ENCODE measurements at places on chromosomes 6 and 20.
A peak's percentile ranks its signal among the peaks of the same experiment; 100 is the strongest.

DNA sequence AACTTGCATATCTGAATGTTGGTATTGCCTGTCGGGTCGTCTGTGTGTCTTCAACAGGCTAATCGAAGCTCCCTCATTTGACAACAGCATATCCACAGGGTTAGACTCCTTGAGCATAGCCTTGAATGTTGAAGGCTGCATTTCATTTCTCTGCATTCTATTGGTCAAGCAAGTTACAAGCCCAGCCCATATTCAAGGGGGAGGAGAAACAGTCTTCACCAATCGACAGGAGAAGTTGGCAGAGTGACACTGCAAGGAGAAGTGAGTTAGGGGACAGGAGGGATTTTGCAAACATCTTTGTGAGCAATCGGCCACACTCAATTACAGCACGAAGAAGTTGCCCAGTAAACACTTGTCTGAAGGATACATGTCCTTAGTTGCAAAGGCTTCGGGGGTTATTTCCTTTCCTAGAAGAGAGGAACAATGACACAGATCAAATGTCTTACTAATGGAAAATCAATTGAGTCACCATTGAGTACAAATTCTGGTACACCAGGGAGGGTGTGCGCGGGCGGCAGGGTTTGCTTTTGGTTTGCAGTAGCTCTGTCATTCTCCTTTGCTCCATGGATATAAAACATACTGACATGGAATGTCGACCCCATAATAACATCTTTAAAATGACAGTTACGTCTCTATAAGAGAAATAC lies 60.6 kb upstream of the NT5E start:
- DNase-seq = no peak

DNA sequence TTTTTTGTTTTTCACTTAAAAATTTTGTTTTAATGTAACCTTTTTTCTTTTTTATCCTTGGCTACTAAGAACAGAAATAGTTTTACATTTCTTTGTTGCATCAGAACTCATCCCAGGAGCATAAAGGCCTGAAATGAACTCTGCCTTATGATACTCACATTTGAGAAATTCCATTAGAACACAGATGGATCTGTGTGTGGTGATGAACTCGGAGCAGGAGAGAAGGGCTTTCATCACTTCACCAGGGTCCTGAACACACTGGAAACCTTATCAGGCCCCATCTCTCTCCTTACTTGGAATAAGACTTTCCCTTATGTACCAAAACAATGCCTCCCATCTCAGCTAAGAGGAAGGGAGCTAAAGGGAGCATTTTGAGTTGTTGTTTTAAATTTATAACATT lies 139.4 kb downstream of the PHF3 start:
- no peak for DNase-seq

DNA sequence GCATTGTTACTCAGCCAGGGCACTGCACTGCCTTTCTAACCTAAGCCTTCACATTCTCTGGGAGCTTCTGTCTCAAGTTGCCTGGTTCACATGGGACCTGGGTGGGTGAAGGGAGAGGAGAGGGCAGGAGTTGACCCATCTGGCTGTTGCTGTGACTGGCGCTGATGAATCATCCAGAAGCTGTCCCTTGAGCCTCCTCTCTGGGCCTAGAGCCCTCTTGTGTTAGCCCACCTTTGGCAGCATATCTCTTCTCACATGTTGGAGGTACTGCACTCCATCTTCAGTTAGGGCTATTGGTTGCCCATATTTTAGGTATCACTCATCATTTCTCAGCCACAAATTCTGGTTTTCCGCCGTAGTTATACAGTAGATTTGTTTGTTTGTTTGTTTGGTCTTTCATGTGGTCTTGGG lies 19.8 kb downstream of the XRN2 start:
- DNase-seq = no peak

GRCh38 chr20:3896302-3896701 lies 7.1 kb downstream of the PANK2 start:
- DNase-seq = no peak

DNA sequence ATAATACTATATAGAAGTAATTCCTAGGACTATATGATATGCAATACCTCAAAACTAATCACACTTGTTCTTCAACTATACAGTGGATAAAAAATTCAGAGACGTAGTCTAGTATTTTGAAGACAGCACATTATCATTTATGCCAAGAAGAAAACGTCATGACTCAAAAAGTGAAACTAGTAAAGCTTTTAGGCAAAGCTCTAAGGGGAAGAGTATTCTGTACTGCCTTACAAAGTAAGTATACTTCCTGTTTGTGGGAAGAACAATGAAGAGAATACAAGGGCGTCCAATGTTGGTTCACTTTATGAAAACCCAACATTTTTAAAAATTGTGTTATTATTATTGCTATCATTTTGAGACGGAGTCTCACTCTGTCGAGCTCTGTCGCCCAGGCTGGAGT lies 27.9 kb downstream of the LOC128125822 start:
- DNase-seq = no peak

GRCh38 chr6:150531957-150532356 lies 67.7 kb upstream of the PLEKHG1 start:
- DNase-seq = no peak

DNA sequence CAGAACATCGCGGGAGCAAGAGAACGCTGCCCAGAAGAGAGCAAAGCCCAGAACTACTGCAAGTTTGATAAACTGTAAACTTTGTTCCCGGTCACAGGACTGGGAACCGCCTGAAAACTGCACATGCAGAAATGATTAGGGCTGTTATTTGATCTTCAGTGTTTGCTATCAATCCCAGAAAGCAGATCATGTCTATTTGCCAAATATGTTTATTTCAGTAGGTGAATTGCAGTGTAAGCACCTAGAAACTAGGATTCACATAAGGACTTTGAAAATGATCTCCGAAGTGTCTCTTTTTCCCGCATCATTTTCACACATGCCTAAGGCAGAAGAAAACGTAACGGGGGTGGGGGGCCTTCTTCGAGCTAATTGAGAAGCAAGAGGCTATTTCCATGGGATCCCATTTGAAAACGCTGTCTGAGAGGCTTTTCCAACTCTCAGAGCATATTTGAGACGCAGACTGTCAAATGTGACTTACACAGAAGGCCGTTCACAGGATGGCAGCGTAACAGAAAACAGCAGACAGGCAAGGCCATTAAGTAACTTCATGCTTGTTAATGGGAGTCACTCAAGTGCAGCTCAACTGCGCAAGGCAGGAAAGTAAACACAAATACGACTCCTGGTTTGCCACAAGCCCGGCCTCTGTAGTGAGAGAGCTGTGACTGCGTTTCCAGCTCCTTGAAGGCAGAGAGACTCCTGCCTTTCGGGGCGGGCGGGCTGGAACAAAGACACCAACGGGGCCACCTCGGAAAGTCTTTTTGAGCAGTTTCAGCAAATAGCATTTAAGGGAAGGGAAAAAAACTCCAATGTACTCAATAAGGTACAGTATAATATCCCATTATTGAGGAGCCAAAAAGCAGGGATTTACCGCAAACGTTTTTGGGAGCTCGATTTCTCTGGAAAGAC lies 144.7 kb upstream of the ZNF217 start:
- DNase-seq = peak; percentile 41

- peak; percentile 69 for DNase-seq
Measured at GRCh38 chr20:19815553-19815991, 57.5 kb downstream of the RIN2 start.

GRCh38 chr6:45959534-45960145 lies 56.0 kb downstream of the CLIC5 start:
- no peak for DNase-seq

GRCh38 chr6:2224847-2225382 lies 20.5 kb downstream of the GMDS start:
- DNase-seq = no peak

DNA sequence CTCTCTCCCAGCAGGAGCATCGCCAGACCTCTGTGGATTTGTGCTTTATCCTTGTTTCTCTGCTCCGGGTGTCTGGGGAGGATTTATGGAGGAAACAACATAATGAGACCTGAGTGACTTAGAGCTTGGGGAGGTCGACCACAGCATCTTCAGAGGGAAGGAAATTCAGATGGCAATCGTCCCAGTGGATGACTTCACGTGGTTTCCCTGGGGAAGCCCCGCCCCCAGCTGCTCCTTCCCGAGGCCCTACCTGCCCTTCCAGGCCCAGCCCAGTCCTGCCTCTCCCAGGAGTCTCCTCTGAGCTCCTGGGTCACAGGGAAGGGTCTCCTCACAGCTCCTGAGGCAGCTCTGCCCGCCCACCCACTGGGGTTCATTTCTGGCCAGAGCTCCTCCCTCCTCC lies 430.3 kb upstream of the SULF2 start:
- DNase-seq = no peak

- DNase-seq = no peak
Measured at GRCh38 chr6:41557335-41557734, 11.2 kb downstream of the FOXP4 start.

DNA sequence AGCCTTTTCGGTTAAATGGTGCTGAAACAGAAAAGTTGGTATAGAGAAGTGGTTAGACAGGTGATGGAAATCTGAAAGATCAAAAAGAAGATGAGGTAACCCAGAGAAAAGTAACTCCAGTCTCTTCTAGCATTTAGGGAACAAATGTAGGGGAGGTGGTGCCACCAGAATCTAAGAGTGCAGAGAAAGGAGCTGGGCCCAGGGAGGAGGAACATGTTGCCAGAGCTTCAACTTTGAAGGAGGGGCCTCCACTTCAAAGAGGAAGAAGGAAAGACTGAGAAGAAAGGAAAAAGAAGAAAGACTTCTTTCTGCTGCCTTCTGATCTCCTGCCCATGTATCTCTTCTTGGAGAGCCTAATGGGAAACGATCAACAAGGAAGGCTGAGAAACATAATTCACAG lies 23.5 kb upstream of the ATRN start:
- DNase-seq = no peak

DNA sequence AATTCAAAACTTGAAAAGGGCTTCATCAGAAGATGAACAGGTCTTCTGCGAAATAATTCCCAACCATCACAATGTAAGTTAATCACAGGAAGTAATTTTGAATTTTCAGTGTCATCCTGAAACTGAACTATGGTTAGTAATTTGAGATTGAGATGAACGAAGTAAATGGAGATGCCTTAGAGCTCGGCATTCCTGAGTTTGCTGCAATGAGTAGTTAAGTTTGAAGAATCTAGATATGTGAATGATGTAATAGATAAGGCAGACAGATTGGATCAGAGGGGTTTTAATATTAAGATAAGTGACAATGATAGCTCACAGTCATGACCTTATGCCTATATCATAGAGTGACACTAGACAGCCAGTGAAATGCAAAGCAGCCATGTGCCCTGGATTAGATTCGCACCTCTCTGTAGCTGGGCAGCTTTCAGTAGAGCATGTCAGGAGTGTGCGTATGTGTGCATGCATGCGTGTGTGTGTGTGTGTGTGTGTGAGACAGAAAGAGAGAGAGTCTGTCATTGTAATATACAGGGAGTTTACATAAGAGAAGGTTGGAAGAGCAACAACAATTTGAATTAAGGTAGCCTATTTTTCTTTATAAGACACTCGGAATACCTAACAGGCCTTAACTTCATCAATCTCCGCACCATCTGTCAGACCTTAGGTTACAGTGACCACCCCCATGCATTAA lies 233.0 kb downstream of the GMPR start:
- DNase-seq = peak; percentile 64

DNA sequence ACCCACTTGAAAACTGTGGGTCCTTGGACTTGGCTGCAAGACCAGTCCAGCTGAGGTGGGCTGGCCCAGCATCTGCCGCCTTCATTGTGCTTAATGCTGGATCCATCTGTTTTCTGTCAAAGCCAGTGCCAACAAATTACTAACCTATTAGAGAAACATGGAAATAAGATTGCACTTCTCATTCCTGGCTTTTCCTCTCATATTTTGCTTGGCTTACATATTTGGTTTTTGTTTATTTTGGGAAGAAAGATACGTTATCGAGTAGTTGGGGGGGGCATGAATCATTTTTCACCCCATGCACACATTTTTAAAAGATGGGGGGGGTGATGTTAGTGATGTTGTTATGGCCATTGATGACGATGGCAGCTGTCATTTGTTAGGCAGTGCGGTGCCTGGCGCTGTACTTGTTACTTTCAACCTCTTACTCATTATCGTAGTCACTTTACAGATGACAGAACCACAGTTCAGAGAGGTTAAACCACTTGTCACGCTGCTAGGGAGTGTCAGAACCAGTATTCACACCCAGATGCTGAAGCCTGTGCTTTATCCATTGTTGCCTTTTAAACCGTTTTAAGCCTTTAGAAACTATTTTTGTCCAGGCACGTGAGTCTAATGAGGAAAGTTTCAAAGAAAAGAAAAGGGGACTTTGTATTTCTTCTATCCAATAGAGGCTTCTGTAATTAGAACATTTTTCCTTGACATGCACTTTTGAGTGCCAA lies 180.0 kb downstream of the TMEM242 start:
- DNase-seq = no peak

DNA sequence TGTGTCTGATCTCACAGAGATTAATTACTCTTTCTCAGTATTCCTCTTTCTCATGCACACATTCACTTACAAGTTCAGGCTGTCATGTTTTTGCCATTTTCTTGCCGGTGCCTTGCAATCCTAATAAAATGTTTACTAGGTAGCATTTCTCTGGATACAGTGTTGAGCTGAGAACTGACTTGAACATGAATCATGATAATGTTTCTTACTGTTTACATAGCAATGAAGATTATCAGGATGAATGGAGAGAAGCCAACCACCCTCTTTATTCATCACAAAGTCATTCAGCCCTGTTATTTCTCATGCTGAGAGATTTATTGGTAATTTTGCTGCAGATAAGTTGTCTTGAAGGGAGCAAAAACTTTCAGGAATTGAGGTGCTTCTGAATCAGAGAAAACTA lies 185.5 kb upstream of the ECI2 start:
- no peak for DNase-seq

GRCh38 chr20:17142666-17143065 lies 84.2 kb upstream of the PCSK2 start:
- DNase-seq = no peak

DNA sequence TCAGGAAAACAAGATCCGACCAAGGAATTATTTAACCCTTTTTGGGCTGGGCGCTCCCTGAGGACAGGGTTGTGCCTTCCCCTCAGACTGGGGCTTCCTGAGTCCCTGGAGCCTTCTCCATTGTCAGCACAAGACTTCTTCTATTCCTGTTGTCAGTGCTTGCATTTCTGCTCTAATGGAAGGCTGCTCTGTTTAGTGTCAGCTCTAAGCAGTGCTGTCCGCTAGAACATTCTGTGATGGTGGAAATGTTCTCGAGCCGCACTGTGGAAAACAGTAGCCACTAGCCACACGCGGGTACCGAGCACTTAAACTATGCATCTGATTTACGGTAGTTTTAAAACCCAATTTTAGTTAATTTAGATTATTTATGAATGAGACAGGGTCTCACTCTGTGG lies 64.0 kb downstream of the VEGFA start:
- DNase-seq = no peak

GRCh38 chr20:44552050-44552449 lies 30.2 kb upstream of the SERINC3 start:
- DNase-seq = no peak

GRCh38 chr20:1854246-1854645 lies 41.0 kb upstream of the SIRPA start:
- DNase-seq = no peak

GRCh38 chr6:119028091-119028490 lies 50.4 kb downstream of the FAM184A start:
- DNase-seq = no peak
